ENCODE measurements at places on chromosomes 16 and 17. TPM values are rescaled to one million over a fixed set of nuclear protein-coding genes. Genes with fewer than 3 reads are reported as not detected.

DNA sequence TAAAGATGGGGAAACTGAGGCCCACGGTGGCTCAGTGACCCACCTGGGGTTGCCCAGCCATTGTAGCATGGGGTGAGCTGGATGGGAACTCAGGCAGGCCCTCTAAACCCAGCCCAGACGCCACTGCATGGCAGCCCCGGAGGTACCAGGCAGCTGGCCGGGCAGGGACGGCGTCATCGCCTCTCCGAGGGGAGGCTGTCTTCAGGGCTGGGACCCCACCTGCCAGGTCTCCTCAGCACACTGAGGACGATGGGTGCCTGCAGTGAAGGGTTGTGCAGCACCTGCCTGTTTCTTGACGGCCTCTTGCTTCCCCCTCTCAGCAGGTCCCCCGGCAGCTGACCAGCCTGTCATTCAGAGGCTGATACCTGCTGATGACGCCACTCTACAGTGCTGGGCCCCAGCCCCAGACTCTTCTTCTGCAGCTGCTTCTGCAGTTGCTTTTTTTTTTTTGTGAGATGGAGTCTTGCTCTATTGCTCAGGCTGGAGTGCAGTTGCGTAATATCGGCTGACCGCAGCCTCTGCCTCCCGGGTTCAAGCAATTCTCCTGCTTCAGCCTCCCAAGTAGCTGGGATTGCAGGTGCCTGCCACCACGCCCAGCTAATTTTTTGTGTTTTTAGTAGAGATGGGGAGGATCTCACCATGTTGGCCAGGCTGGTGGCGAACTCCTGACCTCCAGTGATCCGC, 24.7 kb downstream of the RNF213 start:
- H3K27me3 ChIP-seq = no peaks in the 10 kb centered on the region
- no peaks in the 10 kb centered on the region for H3K36me3 ChIP-seq
- no peak overlapping the region for H3K27ac ChIP-seq
- no peak for DNase-seq
- no peak overlapping the region for H3K4me3 ChIP-seq
- no peaks in the 10 kb centered on the region for H3K4me1 ChIP-seq

DNA sequence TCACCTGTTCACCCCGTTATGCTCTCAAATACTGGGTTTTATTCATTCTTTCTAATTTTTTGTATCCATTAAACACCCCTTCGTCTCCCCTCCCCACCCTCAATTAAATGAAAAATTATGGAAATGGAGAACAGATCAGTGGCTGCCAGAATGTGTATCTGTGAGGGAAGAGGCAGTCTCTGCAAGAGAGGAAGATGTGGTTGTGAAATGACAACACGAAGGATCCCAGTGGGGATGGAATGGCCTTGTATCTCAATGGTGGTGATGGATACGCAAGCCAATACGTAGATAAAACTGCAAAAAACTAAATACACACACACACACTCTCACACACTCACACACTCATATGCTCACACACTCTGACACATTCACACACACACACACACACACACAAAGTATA, 570.7 kb downstream of the CDH13 start:
- peaks cover 9% of the 10 kb centered on the region for H3K27me3 ChIP-seq
- H3K36me3 ChIP-seq = no peaks in the 10 kb centered on the region
- H3K4me3 ChIP-seq = no peak overlapping the region
- H3K4me1 ChIP-seq = no peaks in the 10 kb centered on the region

DNA sequence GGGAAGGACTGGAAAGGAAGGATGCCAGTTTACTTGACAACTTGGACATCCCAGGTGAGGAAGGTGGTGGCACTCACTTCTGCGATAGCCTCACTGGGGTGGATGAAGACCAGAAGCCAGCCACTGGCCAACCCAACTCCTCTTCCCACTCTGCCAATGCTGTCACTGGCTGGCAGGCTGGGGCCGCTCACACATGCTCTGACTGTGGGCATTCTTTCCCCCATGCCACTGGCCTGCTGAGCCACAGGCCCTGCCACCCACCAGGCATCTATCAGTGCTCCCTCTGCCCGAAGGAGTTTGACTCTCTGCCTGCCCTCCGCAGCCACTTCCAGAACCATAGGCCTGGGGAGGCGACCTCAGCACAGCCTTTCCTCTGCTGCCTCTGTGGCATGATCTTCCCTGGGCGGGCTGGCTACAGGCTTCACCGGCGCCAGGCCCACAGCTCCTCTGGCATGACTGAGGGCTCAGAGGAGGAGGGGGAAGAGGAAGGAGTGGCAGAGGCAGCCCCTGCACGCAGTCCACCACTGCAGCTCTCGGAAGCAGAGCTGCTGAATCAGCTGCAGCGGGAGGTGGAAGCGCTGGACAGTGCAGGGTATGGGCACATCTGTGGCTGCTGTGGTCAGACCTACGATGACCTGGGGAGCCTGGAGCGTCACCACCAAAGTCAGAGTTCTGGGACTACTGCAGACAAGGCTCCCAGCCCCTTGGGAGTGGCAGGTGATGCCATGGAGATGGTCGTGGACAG, 4.5 kb downstream of the ZNF646 start:
- no peak overlapping the region for H3K4me3 ChIP-seq
- DNase-seq = no peak
- H3K36me3 ChIP-seq = no peaks in the 10 kb centered on the region
- no peaks in the 10 kb centered on the region for H3K4me1 ChIP-seq
- no peak overlapping the region for H3K27ac ChIP-seq

DNA sequence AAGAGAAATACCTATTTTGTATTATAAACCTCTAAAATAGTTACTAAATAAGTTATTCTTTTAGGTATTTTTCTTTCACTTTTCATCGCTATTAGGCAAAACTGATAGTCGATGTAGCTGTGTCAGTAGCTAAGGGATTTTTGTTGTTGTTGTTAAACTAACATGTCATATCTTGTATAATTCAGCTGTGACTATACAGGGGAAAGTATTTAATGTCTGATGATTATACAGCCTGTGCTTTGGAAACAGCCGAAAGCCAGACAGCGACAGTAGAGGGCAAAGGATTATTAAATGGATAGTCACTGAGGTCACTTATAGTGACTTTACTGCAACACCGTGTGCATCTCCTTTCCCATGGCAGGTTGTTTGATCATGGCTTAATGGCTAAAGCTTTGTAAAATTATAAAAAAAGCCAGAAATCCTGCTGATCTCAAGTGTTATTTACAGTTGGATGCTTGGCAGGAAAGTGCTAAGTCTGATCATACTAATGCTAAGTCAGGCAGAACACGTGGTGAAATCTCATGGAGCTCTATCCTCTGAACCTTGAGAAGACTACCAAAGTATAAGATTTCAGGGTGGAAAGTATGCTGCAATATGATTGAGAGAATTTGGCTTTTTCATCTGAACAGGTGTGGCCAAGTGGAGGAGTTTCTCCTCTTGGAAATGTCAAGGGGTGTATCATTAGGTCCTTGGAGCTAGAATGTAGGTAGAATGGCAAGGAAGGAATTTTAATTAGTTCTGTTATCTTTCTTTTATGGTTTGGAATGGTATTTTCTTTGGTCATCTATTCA, 88.4 kb downstream of the FTO start:
- DNase-seq = no peak
- H3K4me3 ChIP-seq = no peak overlapping the region
- no peaks in the 10 kb centered on the region for H3K4me1 ChIP-seq
- no peaks in the 10 kb centered on the region for H3K36me3 ChIP-seq
- no peak overlapping the region for H3K27ac ChIP-seq

- H3K27me3 ChIP-seq = no peaks in the 10 kb centered on the region
- DNase-seq = no peak
- no peaks in the 10 kb centered on the region for H3K36me3 ChIP-seq
These were observed 9.6 kb upstream of the SPNS2 start for GRCh38 chr17:4488989-4489595.

GRCh38 chr16:2350500-2350899, 10.0 kb upstream of the ABCA3 start:
- no peaks in the 10 kb centered on the region for H3K36me3 ChIP-seq
- H3K4me1 ChIP-seq = no peaks in the 10 kb centered on the region
- no peaks in the 10 kb centered on the region for H3K27me3 ChIP-seq
- no peak overlapping the region for H3K4me3 ChIP-seq
- no peak for DNase-seq

DNA sequence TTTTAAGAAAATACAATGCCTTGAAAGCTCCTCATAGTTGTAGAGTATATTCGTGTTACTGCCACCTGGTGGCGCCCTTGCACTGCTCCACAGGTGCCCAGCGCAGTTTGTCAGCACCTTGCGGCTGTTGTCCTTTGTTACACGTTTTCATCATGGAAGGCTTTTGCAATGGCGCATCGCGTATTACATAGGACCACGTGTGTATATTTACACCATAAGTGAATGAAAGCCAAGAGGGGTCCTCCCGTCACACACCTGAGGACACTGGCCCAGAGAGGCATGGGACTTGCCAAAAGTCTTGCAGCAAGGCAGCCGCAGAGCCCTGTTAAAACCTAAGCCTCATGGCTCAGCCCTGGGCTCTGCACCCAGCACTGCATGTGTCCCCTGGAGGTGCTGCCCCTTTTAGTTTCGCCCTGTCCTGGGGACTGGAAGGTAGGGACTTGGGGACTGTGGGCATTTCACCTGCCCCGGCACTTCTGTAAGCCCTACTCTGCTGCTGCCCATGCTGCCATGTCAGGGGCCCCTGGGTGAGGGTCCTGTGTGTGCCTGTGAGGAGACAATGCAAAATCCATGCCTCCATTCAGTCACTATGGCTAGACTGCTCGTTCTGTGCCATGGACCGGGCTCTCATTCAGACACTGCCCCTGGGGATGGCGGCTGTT, 24.3 kb downstream of the POLR3E start:
- no peak overlapping the region for H3K4me3 ChIP-seq
- no peaks in the 10 kb centered on the region for H3K4me1 ChIP-seq
- H3K27me3 ChIP-seq = no peaks in the 10 kb centered on the region
- DNase-seq = peak; percentile 75
- H3K36me3 ChIP-seq = no peaks in the 10 kb centered on the region

Gene RBL2
- 118 TPM for total RNA-seq
